ENCODE measurements at places on chromosomes 3 and 15.

DNA sequence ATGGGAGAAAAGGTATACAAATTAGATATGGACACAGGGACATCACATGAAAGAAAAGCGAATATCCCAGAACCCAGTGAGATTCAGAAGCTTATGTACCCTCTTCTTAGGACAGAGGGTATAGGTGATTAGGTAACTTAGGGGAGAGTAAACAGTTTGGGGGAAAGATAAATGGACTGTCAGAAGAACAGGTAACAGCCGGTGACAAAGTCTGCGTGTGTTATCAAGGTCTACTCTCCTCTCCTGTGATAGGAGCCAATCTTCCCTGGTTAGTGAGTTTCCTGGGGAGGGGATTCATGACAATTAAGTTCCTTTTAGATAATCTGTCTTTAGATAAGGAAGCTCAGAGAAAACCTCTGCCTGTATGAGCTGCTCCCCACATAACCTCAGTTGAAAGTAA is 30.6 kb upstream of the SNRPN start:
- no peak for DNase-seq

DNA sequence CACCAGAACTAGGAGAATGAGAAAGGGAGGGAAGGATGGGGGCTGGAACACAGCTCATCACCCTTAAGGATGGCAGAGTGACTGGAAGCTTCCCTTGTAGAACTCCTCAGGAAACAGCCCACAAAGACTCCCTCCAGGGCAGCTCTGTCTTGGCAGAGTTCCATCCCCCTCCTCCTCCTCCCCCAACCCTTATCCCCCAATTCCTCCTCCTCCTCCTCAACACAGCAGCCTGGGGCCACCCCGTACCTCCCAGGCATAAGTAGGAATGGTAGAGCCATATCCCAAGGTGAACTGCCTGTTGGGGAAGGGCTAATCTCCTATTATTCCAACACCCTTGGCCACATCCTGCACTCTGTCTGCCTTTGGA is 38.8 kb downstream of the ADCY5 start:
- no peak for DNase-seq

DNA sequence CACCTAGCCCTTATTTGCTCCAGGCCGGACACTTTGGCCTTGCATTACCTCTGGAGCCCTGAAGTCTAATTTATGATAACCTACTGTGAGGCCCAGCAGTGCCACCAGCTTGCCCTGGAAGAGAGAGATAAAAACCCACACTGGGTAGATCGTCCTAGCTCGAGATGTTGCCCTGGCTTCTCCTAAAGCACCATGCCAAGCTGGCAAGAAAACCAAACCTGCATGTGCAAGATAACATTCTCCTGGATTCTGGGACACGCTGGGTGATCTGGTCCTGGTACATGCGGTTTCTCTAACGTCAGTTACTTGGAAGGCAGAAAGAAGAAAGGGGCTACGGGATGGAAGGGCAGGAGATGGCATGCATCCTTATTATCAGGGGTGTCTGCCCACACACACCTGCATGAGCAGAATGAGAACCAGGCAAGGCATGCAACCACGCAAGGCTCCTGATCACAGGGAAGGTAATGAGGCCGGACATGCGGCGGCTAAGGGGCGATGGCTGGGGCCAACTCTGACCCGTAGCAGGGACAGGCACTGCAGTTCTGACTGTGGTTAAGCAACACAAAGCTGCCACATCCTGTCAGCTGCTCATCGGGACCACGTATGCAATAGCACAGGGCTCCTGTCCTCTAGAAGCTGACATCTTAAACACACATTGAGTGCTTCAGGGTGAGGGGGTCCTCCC is 73.0 kb downstream of the OXNAD1 start:
- no peak for DNase-seq

- DNase-seq = no peak
These were observed 2.8 kb downstream of the NUP210 start for GRCh38 chr3:13417166-13417947.

- DNase-seq = no peak
These were observed 54.7 kb downstream of the RPL22L1 start for GRCh38 chr3:170815340-170815739.

GRCh38 chr3:3734881-3735280 is 64.3 kb upstream of the LRRN1 start:
- DNase-seq = no peak

DNA sequence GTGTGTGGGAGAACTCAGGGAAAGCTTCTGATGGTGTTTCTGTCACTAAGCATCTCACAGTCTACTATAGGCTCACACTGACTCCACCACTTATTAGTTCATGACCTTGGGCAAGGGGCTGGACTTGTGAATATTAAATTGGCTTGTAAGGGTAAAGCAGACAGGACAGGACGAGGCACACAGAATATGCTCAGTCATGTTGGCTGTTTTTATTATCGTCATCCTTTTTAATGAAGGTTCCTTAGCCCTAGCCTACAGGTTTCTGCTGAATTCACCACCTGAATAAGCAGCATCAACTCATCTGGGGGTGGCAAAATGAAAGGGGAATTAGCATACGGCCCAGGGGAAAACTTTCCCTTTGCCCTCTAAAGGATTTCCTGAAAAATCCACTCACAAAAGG is 39.6 kb upstream of the LIPC start:
- DNase-seq = no peak

DNA sequence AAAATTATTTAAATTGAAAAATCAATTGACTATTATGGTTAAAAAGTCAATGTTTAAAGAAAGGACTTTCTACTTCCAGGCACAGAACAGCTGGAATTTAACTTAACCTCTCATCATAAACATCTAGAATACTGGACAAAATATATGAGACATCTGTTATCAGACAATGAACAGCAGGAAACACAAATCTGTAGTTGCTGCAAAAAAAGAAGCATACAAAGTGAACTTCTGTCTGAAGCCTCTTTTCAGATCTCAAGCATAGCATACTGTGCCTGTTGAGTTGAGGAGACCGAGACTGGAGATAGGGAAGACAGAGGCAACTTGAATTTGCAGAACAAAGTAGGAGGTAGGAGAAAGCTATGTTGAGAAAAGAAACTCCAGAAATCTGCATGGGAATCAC is 140.0 kb upstream of the CBLB start:
- DNase-seq = no peak

DNA sequence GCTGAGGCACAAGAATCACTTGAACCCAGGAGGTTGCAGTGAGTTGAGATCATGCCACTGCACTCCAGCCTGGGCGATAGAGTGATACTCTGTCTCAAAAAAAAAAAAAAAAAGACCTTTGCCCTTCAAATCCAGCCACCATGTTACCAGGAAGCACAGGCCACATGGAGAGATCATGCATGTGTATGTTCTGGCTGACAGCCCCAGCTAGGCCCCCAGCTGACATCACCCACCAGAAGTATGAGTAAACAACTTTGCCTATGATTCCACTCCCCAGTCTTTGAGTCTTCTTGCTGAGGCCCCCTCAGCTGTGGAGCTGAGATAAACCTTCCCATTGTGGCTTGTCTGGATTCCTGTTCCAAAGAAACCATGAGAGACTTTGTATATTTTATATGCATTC is 3.3 kb upstream of the ARIH2 start:
- DNase-seq = no peak

DNA sequence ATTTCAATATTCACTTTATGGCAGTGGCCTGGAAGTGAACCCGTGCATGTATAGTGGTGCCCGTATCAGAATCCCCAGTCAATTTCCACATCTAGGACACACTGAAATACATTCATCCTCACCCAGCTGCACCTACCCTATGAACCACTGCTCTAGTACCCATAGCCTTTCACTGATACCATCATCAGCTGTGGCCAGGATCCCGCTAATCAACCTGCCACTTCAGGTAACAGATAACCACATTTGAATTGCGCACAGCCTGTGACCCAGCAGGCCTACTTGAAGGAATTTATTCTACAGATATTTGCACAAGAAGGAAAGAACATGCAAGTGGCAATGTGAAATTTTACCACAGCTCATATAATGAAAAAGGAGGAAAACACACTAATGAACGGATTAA is 161.0 kb upstream of the CCDC54 start:
- no peak for DNase-seq

GRCh38 chr3:72728329-72728889 is 119.8 kb downstream of the SHQ1 start:
- no peak for DNase-seq

DNA sequence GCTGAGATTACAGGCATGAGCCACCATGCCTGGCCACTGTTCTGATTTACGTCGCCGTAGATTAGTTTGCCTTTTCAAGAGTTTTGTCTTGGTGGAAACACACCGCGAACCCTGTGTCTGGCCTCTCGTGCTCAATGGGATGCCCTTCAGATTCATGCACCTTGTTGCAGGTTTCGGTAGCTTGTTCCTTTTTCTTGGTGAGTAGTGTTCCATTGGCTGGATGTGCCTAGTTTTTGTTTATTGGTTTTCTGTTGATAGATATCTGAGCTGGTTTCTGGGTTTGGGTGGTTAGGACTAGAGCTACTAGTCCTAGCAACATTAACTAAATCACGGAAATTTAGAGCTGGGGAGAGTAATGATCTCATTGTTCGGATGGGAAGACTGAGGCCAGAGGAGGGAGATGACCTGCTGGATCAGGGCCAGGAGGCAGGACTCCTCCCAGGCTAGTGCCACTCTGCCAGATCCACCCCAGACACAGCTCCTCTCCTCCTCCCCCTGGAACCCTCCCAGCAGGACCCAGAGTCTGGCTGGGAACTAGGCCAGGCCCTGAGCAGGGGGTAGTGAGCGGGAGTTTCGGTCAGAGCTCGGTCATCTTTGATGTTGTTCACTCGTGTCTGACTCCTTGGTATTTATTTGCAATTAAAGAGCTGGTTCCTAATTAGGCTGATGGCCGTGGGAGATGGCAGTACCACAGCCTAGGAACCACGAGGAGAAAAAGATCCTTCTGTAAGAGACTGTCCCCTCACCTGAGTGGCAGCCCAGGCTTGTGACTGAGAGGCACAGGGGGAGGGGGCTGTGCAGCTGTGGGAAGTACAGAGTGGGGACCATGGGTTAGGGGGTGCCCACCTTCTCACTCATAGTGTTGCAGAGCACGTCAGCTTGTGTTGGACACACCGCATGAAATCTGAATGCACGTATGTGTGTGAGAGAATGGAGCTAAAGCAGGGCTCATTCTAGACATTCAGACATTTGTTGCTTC is 73.4 kb downstream of the SMAD6 start:
- DNase-seq = no peak

GRCh38 chr15:77608774-77609173 is 23.9 kb downstream of the LINGO1 start:
- no peak for DNase-seq

GRCh38 chr15:69610858-69611257 is 158.2 kb downstream of the RPLP1 start:
- no peak for DNase-seq

DNA sequence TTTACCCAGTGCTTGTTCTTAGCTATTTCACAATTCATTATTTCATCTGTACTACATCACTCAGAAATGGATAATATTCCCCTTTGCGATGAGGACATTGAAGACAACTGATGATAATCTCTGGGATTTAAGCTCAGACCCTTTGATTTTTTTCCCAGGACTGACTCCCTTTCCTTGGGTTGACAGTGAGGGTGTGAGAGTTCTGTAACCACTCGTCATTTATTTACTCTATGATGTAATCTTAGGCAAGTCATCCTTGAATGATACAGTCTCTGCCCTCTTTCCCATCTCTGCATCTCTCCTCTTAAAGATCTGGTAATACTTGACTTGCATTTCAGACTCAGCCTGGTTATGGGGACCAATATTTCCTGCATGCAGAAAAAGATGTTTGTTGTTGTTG is 1041.7 kb downstream of the AGBL1 start:
- DNase-seq = no peak

DNA sequence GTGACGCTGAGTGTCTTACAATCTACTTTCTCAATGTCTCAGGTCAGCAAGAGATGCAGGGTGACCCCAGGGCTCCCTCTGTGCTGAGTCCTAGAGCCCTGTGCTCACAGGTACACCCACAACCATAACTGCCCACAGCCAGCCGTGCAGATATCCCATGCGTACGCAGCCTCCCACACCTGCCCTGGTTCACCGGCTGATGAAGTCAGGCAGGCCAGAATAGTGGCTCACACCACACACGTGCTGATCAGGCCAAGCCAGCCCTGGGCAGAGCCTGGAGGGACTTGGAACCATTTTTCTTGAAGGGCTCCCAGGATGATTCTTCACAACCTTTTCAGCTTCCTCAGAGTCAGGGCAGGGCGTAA is 63.6 kb upstream of the RPL32 start:
- no peak for DNase-seq

- no peak for DNase-seq
These were observed 19.6 kb downstream of the TIGIT start for GRCh38 chr3:114313426-114313825.

- no peak for DNase-seq
These were observed 98.5 kb upstream of the SLC25A36 start for GRCh38 chr3:140842984-140843649.

- no peak for DNase-seq
These were observed 3.6 kb downstream of the PRSS50 start for GRCh38 chr3:46713898-46714552.

- DNase-seq = peak; percentile 72
These were observed 65.8 kb downstream of the PDE8A start for GRCh38 chr15:85047271-85047948.

GRCh38 chr15:59247364-59247763 is 40.7 kb downstream of the LDHAL6B start:
- peak; percentile 10 for DNase-seq

DNA sequence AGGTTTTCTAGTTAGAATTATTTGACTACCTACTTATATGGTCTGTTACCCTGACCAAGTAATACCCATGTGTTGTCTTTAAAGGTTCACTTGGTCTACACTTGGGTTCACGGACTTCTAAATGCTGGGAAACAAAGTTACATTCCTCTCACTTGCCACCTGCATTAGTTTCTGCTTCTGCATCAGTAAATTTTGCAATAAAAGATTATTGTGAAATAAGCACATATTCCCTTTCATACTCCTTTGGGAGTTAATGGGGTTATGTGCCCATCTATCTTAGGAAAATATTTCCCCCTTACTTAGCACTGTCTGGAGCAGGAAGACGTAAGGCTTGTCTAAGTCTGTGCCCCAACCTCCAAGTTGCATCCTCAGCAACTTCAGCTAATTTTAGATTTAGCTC is 160.7 kb downstream of the FRMD5 start:
- DNase-seq = no peak

GRCh38 chr15:29285386-29285785 is 15.8 kb upstream of the NSMCE3 start:
- no peak for DNase-seq
